ENCODE measurements at places on chromosomes 4 and X.

DNA sequence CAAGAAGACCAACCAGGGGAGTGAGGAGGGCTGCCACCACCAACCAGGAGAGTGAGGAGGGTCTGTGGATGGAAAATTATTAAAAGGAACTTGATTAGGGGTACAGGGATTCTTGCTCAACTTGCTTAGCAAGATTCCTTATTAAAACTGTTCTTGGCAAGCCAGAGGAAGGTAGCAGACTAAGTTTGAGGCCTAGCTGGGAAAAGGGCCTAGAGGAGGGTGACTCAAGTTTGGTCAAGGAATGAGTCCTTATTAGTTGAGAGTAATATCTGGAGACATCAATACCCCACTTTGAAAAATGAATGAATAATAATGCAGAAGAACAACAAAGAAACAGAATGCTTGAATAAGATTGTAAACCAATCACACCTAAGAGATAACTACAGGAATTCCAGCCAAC, 612.4 kb upstream of the ZFP42 start:
- DNase-seq, result no peak

DNA sequence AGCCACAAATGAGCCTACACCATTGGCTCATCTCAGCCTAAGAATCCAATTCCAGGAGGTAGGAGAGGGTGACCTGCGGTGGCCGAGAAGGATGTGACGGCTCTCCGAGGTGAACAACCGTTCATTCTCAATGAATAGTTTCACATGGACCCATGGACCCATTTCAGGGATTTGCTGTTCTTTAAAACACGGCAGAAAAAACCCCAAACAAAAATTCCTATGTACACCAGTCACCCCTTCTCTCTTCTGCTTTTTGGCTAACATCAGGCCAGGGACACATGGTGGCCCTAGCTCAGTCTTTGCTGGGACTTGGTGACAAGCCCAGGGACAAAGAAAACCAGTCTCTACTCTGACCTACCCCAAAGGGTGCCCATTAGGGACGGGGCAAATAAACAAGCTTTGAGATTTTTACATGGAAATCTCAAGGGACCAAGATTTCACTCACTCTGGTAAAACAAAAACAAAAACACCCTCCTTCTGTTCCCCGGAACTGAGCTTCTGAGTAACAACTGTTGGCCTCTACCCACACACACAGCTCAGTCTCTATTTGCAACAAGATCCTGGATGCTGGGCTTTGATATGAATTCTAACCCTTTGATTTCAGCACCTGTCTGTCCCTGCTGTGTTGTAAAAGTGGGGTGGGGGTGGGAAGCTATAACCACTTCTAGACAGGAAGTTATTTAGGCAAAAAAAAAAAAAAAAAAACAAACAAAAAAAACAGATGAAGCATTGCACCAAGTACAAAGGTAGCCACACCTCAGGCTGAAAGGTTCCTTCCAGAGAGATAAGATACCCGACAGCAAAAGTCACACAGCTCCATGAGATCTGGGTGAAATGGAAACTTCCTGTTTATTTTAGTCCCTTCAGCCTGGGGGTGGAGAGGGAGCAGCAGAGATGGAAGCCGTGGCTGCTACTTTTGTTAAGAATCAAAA, 49.0 kb downstream of the DDX3X start:
- DNase-seq, result no peak

GRCh38 chrX:134520860-134521390, 61.0 kb downstream of the HPRT1 start:
- DNase-seq, result no peak

DNA sequence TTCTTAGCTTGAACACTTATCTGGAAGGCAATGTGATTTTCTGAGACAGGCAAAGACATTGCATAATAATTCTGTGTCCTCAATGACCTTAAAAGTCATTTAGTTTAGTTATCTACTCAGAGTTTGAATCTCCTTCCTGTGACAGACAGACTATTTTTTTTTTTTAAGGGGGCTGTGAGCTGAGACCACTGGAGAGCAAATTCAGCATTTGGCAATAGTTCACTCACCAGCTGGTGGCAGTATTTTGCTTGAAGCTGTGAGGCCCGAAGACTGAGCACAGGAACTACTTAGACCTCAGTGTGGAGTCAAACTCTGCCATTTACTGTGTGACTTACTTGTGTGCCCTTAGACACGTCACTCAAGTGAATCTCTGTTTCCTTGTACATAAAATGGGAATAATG, 22.9 kb upstream of the CPE start:
- no peak for DNase-seq

GRCh38 chr4:16598597-16599206, 299.7 kb downstream of the LDB2 start:
- no peak for DNase-seq

- no peak for DNase-seq
Measured at GRCh38 chrX:95907081-95907480, 777.6 kb upstream of the DIAPH2 start.

Data from Panc1 (cell line).